ENCODE measurements at places on chromosomes 7 and 10. TPM values are rescaled to one million over a fixed set of nuclear protein-coding genes. Genes with fewer than 3 reads are reported as not detected.

DNA sequence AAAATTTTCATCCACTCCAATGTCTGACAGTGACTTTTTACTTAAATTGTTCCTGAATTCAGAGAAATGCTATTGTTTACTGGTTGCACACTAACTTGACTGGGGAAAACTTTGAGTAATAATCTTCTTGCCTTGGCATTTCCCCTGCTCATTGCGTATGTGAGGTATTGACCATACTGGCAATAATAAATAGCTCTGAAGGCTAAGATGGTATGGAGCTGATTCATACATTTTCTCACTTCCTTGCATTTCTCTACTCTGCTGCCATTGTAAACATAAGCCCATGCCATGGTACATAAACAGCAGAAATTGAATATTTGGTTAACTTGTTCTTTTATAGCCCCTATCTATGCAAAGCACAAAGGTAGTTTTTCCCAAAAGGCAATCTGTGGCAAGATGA is 290.0 kb downstream of the RNLS start:
- DNase-seq, result no peak

DNA sequence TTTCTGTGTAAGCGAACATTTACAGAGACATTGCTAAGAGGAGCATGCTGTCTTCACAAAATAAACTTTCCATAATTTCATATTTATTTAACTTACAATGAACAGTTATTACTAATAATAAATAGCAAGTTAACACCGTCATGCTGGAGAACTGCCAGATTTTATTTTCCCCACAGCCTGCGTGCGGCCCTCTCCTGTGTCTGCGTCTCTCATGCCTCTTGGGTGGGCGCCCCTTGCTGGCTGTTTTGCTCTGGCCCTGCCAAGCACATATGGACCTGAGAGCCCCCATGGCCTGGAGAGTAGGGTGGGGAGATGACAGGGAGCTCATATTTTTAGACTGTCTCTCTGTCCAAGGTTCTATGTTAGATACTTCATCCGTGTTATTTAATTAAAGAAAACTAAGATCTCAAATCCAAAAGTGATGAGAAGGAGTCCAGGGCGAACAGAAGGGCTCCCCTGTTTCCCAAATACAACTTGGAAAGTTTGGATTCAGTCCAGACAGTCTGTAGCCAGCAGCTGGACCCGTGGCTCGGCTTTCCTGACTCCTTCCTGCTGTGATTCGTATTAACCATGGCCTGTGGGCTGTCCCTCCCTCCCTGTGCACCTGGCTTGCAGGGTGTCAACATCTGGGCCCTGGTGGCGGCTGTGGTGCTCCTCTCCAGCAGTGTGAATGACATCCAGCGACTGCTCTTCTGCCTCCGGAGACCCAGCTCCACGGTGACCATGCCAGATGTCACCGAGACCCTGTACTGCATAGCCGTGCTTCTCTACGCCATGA is 20.5 kb downstream of the FBH1 start:
- no peak for DNase-seq

DNA sequence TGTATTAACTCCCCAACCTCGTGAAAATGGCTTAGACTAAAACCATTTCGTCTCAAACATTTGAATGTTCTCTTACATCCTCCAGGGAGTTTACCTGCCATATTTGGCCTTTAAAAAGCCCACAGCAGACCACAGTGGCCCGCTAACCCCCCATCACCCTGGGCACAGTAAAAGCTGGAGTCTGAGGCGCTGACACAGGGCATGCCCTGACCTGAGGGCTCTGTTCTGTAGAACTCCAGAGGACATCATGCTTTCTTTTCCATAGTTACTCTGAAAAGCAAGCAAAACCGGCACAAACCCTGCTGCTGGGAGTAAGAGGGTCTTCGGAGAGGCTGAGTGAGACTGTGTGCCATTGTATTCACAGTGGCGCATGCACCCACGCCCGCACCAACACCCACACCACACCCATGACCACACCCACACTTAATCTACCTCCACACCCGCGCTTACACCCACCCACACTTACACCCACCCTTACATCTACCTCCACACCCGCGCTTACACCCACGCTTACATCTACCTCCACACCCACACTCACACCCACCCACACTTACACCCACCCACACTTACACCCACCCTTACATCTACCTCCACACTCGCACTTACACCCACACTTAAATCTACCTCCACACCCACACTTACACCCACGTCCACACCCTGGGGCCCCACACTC is 32.1 kb downstream of the LRRC27 start:
- DNase-seq, result peak; percentile 99

DNA sequence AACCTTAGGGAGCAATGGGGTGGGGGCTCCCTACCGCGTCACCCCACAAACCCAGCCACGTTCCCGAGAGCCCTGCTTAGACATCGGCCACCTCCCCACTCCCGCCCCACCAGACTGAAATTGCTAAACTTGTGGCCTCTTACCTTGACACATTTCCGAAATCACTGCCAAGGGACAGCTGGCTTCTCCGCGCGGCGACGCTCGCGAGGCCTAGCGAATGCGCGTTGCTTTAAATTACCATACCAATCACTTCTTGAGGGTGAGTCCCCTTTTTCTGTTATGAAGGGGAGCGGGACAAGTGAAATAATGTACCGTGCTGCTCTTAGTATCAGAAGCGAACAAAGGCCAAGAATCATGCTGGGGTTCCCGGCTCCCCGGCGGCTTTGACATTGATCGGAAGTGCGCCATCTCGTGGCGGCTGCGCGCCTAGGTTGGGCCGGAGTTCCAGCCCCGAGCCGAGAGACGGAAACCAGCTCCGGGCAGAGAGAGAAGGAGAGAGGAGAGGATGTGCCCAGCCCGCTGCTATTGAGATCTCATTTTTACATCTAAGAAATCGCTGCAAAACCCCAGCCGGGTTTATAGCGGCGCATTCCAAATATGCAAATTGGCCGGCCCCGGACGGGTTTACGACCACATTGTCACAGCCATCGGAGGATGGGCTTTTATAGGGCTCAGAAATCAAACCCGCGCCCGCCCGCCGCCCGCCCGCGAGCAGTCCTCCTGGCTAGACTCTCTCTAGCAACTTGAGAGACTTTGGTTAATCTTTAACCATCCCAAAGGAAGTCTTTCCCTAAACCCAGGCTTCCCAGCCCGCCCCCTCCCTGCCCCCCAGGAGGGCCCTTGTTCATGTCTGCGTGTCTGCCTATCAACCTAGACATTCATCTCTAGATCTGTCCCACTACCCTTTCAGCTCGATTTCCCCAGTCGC is 5.3 kb downstream of the HOXA11 start:
- DNase-seq, result peak; percentile 47

GRCh38 chr7:135936497-135937217 is 40.5 kb downstream of the MTPN start:
- no peak for DNase-seq

DNA sequence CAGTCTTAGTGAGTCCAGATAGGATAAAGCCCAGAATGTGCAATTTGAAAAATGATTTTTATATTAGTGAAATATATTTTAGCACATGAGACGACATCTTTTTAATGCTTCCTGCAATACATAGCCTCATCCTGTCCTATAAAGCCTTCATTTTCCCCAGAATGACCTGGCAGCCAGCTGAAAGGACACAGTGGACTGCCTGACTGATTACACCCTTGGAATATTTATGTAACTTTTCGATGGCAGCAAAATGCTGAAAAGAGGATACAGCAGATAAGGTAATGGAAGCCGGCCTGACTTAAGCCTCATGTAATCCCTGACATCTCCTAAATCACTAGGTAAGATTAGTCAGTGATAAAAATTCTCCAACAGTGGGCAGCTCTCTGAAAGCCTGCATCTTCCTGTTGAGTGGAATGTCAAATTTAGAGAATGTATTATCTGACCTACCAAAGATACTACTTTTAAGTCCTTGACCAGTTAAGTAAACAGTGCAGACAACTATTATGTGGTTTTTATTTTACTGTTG is 210.7 kb upstream of the STEAP1 start:
- DNase-seq, result no peak

GRCh38 chr10:119199231-119199992 is 8.0 kb upstream of the GRK5 start:
- no peak for DNase-seq

DNA sequence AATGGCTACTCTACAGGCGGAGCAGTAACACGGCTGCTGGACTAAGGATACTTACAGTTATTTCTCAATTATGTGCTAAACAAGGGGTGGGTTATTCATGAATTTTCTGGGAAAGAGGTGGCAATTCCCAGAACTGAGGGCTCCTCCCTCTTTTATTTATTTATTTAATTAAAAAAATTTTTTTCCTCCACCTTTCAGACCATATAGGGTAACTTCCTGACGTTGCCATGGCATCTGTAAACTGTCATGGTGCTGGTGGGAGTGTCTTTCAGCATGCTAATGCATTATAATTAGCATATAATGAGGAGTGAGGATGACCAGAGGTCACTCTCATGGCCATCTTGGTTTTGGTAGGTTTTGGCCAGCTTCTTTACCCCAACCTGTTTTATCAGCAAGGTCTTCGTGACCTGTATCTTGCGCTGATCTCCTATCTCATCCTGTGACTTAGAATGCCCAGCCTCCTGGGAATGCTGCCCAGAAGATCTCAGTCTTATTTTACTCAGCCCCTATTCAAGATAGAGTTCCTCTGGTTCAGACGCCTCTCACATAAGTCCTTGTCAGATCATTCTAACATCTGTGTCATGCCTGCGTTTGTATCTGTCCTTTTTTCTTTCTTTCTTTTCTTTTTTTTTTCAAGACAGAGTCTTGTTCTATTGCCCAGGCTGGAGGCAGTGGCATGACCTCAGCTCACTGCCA is 15.9 kb upstream of the STOX1 start:
- DNase-seq, result no peak

DNA sequence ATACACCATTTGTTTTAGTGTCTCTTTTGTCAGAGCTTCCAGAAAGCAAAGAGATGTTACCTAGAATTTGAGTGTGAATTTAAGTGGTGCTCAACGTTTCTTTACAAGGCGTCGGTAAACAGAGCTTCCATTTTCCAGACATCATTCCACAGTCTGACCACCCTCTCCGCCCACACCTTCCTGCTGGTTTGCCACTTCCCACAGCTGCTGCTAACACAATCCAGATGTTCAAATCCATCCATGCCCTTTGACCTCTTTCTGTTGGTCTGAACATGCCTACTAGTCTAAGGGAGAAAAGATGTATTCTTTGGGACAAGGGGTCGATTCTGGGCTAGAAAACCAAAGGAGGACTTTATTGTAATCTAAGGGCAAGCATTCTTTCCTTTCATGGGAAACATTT is 86.1 kb downstream of the FAM107B start:
- DNase-seq, result no peak

DNA sequence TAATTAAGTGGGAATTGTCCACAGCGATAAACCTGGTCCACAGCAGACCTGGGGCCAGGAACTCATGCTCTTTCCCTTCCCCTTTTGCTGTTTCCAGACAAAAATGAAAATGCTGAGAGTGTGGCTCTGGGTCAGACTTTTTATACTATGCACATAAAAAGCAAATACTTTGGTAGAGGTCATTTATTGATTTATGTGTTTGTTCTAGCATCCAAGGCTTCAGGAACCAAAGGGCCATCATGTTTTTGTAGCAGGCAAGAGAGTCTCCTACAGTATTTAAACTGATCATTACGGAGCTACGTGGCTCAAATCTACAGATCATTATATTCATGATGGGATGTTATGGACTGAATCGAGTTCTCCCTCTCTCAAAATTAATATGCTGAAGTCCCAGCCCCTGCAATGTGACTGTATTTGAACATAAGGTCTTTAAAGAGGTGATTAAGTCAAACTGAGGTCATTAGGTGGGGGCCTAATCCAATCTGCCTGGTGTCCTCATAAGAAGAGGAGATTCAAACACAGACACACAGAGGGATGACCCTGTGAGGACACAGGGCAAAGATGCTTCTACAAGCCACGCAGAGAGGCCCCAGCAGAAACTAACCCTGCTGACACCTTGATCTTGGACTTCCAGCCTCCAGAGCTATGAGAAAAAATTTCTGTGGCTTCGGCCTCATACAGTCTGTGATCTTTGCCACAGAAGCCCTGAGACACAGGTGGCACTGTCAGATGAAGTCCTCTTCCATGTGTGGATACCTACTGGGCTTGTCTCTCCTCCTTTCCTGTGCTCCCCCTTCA is 46.1 kb upstream of the RNF32 start:
- DNase-seq, result no peak

DNA sequence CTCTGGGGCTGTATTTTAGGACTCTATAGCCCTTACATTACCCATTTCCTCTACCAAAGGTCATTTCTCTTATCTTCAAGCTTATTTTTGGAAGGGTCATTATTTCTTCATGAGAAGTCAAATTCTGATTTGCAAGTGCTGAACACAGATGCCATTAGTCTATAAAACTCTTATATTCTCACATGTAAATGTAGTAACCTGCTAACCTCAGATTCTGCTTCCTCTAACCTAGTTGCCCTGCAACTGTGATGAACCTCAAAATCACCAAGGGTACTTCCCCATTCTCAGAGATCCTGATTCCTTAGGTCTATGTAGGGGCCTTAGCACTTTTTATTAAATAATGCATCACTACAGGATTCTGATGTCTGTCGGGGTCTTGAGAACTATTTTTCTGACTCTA is 6.3 kb downstream of the FAS start:
- DNase-seq, result no peak

DNA sequence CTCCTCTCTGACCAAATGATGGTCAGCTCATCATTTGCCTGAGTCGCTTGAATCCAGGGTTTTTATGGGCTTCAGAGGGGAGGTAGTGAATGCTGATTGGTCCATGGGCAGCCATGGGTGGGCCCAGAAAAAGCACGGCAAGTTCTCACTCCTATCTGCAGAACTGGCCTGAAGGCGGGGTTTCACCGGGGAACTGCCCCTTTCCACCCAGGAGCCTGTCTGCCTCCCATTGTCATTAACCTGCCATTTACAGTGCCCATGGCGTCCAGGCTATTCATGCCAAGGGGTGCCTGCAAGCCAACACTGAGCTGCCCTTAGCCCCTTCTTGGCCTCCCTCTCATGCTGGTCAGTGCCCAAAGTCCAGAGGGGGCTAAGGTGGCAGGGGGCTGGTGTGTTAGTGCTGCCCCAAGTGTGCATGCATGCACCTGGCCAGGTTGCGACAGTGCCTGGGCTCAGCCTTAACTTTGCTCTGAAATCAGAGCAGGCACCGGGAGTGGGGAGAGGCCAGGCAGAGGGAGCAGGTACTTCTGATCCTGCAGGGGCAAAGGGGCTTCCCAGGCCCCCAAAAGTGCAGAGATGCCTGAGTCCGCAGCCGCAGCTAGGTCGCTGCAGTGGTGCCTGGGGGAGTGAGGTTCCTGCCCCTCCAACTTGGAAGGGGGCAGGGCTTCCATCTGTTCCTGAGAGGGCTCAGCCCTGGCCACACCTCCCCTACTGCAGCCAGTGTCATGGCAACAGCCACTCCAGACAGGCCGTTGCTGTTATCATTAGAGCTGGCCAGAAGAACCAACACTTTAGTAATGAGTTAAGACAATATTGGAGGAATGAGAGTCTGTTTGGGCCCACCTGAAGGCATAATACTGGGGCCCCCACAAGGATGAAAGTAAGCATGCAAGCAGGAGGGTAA is 561.6 kb downstream of the GRM8 start:
- DNase-seq, result no peak

- DNase-seq, result no peak
Measured at GRCh38 chr10:13518076-13518692, 10.6 kb downstream of the BEND7 start.

- no peak for DNase-seq
Measured at GRCh38 chr7:135248546-135248945, 14.9 kb downstream of the STRA8 start.

ABCB1 gene
- total RNA-seq, result not detected

NPY4R gene
- 0.30 TPM for total RNA-seq

MKI67 gene
- 17.1 TPM for total RNA-seq

GPR15LG gene
- total RNA-seq, result not detected

PTPRN2 gene
- total RNA-seq, result 0.36 TPM

SFTPA1 gene
- total RNA-seq, result not detected

PWWP2B gene
- 13.9 TPM for total RNA-seq

LRRN3 gene
- 1.3 TPM for total RNA-seq

FAM25C gene
- not detected for total RNA-seq

CCDC136 gene
- total RNA-seq, result 7.6 TPM

KNDC1 gene
- 0.72 TPM for total RNA-seq

CAMK2G gene
- 30.5 TPM for total RNA-seq

All from chondrocyte (in vitro differentiated cells).